H1 (cell line): ENCODE measurements at places on chromosomes 11 and 22. TPM values are rescaled to one million over a fixed set of nuclear protein-coding genes. Genes with fewer than 3 reads are reported as not detected.

GRCh38 chr11:8018484-8019313 is 31.6 kb downstream of the EIF3F start:
- DNase-seq = no peak

DNA sequence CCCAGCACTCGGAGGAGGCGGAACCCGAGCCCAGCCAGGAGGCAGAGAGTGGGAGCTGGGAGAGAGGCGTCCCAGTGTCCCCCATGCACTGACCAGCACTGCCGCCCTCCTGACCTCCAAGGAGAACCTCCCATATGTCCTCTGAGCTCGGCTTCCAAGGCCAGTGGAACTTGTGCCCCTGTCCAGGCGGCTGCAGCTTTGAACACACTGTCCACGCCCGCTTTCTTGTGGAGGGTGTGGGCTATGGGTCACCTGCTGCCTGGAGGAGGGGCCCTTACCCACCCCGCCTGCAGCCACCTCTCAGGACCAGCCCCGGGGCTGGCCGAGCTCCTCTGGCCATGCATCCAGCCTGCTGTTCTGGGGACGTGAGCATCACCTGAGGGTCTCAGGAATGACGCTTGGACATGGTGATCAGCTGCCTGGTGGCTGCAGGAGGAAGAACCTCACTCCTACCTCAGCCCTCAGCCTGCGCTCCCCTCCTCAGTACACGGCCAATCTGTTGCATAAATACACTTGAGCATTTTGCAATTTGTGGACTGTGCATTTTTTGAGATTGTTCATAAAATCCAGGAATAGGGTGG is 22.2 kb upstream of the MUC5B start:
- no peak for DNase-seq

DNA sequence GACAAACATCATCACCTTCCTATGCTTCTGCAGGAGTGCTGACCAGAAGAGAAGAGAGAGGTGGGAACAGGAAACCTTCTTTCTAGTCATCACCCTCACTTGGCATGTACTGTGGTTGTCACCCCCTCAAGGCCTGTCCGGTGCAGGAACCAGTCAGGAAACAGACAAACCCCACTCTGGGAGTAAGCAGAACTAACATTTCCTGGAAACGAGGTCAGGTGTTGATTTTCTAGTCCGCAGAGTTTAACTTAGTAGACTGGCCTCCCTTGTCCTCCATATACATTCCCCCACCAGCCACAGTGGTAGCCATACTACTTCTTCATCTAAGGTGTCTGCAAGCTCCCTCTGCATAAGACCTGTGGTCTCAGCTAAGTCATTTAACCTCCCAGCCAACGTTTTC is 80.7 kb upstream of the NCAM1 start:
- no peak for DNase-seq

DNA sequence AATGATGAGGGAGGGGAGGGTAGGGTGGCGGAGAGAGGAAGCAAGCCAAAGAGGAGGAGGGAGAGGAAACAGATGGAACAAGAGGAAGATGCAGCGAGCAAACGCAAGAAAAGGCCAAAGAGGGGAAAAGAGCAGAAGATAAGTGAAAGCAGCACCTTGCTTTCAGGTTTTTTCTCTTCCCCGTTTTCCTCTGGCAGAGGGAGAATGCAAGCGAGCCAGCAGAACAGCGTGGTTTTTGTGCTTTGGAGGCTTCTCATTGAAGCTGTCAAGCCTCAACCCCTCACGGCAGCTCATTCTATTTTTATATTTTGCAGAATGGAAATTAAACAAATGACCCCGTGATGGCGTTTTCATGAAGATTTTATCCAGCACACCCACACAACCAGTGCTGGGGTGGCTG is 67.1 kb upstream of the GRAMD1B start:
- no peak for DNase-seq

DNA sequence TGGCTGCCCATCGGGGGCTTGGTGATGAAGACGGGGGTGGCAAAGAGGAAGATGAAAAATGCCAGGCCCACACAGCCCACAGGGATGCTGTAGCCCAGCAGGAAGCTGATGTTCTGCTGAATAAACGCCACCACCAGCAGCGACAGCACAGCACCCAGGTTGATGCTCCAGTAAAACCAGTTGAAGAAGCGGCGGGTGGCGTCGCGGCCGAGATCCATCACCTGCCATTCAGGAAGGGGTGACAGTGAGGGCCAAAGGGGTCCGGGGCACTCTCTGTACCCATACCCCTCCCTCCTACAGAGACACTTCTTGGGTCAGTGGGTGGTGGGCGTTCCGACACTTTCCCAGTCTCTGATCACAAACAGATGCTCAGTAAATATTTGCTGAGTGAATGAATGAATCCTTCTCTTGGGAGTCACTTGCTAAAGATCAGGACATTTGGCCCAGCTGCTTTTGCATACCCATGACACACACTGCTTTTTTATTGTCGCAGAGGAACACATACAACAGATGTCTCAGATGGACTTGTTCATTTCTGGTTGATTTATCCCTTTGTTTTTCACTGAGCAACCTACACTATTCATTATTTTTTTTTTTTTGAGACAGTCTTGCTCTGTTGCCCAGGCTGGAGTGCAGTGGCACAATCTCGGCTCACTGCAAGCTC is 5.2 kb downstream of the SLC15A3 start:
- no peak for DNase-seq

GRCh38 chr11:124919898-124920297 is 848 bp downstream of the HEPN1 start:
- no peak for DNase-seq

- DNase-seq = no peak
Measured at GRCh38 chr11:30422447-30423278, 99.8 kb downstream of the ARL14EP start.

The AIP gene
- total RNA-seq = 28.8 and 29.8 TPM in 2 replicates

The FADS1 gene
- 115 and 116 TPM in 2 replicates for total RNA-seq

The MAP4K2 gene
- 20.7 and 24.0 TPM in 2 replicates for total RNA-seq
